T-helper 2 cell treated with Interferon-gamma antibody and Interleukin-4, amounts not matched to agents 5 μg/mL and 100 μg/mL, for 36 hours (primary cell): ENCODE measurements at places on chromosomes 2 and 18.
A peak's percentile ranks its signal among the peaks of the same experiment; 100 is the strongest.

GRCh38 chr18:2173486-2173885, 397.8 kb downstream of the METTL4 start:
- DNase-seq: no peak

- no peak for DNase-seq
Observed at GRCh38 chr2:149872041-149872440, 284.5 kb upstream of the MMADHC start.

GRCh38 chr2:240286596-240286995, 146.1 kb upstream of the OTOS start:
- DNase-seq: no peak

- DNase-seq: no peak
Observed at GRCh38 chr2:144475569-144476275, 44.2 kb downstream of the ZEB2 start.

- no peak for DNase-seq
Observed at GRCh38 chr2:230665263-230665691, 47.4 kb upstream of the CAB39 start.

GRCh38 chr18:28204154-28204553, 27.2 kb upstream of the CDH2 start:
- DNase-seq: no peak

DNA sequence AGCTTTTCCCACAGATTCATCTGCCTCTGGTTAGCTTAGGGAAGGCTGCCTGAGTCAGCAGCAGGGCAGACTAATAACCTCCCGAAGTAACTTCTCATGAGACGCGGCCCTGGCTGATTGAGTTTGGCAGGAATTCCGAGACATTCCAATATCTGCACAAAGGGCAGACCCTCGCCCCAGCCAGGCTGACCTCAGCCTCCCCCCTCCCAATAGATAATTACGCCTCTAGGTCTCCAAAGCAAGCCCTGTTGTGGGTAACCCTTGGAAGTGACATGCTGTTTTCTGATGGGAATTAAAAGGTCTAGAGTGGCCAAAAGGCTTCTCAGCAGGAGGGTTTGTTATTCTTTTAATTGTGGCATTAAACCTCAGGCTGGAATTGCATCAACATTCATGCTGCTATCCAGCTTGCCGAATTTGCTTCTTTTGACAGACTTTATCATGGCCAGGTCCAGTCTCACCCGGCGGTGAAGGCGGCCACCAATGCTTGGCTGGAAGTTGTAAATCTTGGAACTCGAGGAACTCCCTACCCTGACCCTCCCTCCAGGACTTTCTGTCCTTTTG, 98.0 kb upstream of the SLC14A2 start:
- DNase-seq: no peak

GRCh38 chr2:215828528-215829184, 184.7 kb downstream of the MREG start:
- no peak for DNase-seq

GRCh38 chr2:54891909-54892308, 158.3 kb downstream of the RTN4 start:
- no peak for DNase-seq

DNA sequence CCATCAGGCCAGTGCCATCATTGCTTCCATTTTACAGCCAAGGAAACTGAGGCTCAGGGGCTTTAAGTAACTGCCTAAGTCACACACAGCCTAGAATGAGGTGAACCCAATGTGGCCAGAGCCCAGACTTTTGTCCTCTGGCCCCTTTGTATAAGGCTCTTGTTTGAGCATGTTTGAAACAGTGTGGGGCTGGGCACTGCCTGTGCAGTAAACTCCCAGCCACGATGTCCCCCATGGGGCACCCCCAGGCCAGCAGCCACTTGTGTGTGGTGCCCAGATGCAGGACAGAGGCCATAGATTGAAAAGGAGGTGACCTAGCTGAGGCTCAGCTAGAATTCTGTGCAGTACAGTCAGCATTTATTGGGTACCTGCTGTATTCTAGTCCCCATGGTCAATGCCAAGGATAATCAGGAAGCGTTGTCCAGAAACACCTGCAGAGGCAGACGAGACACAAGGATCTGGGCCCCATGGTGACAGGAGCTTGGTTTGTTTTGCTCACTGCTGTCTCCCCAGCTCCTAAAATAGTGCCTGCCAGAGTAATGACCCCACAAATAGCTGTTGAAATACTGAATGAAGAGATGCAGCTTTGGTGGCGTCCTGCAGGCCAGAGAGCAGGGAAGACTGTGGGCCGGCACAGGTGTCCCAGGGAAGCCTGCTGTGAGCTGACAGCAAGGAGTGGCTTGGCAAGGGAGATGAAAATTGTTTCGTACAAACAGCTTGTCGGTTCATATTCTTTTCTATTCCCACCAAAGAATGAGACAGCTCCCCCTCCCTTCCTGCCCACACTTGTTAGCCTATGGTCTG, 160.7 kb downstream of the LDLRAD4 start:
- DNase-seq: no peak

DNA sequence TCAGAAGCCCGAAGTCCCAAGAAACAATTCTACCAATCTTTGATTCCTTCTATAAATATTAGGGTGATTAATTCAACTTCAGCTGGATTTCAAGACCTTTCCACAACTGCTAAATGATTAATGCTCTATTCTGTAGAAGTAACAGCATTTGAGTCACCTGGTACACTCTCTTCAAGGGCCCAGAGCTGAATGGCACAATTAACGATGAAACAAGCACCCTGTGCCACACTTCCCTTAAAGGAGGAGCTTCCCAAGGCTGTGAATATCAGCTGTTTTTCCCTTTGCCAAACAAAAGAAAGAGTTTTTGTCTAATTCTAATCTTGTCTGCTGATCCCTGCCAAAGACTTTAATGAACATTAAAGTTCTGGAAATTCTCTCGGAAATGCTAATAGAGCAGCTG, 56.0 kb downstream of the BOD1L2 start:
- no peak for DNase-seq

DNA sequence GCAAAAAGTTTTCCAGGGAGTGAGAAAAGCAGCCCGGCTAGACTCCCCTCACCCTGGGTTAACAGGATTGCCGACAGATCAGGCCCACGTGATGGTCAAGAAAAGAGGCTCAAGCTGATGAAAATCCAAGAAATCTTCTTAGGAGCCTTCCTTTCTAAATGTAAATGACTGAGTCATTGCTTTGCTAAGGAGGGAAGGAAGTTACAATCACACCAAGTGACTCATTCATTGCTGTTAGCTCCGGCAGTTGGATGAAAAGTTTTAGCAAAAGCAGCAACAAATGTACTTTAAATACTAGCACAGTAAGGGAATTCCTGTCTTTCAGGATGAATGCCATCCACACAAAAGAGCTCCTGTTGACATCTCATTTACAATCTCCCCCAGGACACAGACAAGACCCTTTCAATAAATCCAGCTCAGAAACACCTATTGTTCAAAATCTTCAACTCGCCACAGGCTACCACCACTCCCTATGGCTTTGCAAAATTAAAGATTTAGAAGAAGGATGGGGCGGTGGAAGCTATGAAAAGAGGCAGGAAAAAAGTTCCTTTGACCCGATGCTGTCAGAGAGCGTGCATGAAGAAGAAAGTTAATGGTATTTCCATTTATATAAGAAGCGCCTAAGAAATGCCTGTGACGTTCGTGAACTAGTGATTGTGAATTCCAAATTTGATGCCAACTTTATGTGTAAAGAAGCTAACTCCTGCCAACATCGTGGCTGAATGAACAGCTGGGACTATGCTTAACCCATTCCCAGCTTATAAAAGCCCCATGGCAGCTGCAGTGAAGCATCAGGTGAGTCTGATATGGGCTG, 153.7 kb downstream of the TGIF1 start:
- DNase-seq: peak; percentile 45

- no peak for DNase-seq
Observed at GRCh38 chr2:233379441-233379840, 25.1 kb downstream of the DGKD start.

- DNase-seq: no peak
Observed at GRCh38 chr2:238636269-238637073, 209.7 kb downstream of the ASB1 start.

GRCh38 chr2:17136877-17137276, 381.4 kb downstream of the RAD51AP2 start:
- no peak for DNase-seq

- peak; percentile 39 for DNase-seq
Observed at GRCh38 chr2:230068651-230069055, at the start of gene SLC16A14. TSS of gene SLC16A14 (minus strand) at chr2:230068924. CDS start at chr2:230059352, 9,572 bp downstream.

DNA sequence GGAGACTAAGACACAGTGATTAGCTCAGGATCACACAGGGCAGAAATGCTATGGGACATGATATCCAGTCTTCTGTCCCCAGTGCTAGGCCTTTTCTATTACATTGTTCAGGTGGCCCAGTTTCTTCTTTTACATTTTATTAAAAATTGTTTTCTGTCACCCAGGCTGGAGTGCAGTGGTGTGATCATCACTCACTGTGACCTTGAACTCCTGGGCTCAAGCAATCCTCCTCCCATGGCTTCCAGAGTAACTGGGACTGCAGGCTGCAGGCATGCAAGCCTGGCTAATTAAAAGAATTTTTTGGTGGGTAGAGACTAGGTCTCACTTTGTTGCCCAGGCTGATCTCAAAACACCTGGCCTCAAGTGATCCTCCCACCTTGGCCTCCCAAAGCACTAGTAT, 15.4 kb downstream of the PDK1 start:
- no peak for DNase-seq

GRCh38 chr2:60385648-60386047, 167.8 kb downstream of the BCL11A start:
- DNase-seq: no peak

DNA sequence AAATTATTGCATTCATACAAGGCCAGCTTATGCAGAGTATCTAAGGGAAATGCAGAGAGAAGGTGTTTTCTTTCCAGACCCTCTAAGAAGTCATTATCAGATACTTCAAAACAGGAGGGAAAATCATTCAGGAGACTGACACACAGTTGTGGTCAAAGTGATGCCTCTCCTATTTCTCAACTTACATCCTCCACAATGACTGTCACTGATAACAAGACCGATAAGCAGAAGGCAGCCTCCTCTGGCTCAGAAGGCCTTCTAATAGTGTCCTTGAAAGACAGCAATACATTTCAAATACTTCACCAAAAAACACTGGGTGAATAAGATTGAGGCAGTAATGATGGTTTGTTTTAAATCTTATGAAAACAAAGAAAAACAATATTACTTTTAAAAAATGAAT, 199.7 kb downstream of the PIEZO2 start:
- no peak for DNase-seq

DNA sequence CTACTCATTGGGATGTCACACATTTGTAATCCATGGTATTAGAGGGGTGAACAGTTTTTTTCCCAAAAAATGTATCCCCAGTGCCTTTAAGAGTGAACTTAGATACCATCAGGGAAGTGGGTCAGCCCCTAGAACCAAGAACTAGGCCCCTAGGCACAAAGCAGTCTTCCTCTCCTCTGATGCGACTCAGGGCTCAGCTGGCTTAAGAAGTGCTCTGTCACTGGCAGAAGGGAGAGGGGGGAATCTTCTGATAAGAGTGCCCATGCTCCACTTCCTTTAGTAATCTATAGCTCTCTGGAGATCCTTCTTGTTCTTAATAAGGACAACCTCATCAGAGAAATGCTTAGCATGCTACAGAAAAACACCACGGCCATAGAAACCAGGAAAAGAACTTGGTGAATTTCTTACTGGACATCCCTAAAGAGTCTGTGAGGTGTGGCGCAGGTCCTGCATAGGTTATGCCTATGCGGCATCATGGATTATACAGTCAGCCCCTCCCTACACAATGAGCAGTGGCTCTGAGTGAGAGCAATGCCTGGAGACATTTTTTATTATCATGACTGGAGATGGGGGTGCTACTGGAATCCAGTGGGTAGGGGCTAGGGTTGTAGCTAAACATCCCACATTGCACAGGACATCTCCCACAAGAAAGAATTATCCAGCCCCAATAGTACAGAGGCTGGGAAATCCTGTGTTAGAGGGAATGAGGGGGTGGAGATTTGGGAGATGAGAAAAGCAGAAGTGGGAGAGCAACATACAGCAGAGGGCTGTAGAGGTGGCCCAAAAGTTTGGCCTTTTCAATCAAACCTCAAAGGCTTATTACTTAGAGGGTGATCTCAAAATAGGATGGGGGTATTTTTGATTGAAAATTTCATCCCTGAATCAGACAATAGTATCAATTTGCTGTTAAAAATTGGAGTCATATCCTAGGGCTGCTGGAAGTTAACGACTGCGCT, 21.7 kb upstream of the ZNF385B start:
- DNase-seq: no peak

DNA sequence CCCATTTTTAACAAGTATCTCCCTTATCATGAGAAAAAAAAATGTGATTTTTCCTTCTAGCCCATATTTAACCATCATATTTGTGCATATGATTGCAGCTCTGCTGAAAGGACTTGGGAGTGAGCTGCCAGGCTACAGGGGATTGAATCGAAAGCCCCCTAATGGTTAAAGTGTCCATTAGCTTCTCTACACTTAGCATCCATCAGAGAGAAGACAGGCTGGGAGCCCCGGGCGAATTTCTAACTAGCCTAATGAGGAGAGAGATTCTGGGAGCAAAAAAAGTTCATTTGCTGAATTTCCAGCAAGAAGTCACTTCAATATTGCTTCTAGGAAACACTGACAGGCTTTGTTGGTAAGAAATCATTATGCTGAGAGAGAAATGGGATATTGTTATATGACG, 848.8 kb downstream of the TDRD15 start:
- DNase-seq: no peak

GRCh38 chr2:162233197-162233596, 10.0 kb downstream of the FAP start:
- no peak for DNase-seq

DNA sequence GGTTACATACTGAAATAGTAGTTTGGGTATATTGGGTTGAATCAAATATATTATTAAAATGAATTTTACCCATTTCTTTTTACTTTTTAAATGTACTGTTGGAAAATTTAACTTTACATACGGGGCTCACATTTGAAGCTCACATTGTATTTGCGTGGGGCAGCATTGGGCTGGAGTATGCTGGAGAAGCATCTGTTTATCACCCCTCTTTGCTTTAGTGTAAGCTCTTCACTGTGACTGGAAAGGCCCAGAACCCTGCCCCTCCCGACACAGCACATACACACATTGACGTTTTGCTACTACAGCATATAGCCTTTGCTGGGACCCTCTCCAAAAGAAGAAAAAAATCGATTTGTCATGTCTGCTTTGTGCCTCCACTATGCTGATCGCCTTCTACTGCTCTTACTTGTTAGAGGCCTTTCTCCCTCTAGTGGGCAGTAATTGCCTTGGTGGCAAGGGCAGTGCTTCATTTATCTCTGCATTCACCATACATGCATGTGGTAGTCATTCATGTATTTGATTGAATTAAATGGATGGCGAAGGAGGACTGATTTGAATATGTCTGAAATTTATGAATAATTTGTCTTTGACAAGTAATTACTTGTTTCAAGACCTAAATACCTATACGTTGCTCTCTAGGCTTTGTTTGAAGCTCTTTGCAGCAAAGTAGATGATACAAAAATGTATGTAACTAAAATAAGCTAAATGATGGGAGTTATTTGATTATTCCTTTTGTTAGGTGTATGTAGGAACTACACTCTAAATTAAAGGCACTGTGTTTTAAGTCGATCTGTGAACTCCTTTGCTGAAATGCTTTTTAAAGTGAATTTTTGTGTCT, 37.4 kb downstream of the VAPA start:
- no peak for DNase-seq
